ENCODE measurements at places on chromosomes 4 and X.

- no peak for DNase-seq
Observed at GRCh38 chr4:127985989-127986388, 20.8 kb downstream of the ABHD18 start.

- DNase-seq = no peak
Observed at GRCh38 chrX:129347291-129347690, 176.0 kb downstream of the SMARCA1 start.

- DNase-seq = no peak
Observed at GRCh38 chr4:94533405-94534223, 81.9 kb downstream of the PDLIM5 start.

DNA sequence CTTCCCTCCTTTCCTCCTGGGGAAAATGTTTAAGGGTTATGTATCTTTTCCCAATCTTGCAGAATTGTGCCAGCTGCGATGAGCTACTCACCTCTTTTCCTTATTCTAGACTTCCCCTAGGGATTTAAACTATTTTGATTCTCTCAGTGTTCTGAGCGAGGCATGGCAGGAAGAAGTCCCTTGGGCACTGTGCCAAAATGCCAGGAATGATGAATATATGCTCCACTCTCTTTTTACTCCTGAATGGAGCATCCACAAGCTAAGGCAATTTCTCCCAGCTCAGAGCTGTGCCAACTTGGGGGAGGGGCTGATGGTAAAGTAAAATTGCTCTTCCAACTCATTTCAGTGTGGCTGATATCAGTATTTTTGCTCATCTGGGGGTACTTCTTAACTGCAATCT lies 4.0 kb upstream of the C4orf17 start:
- DNase-seq = no peak

GRCh38 chr4:152408514-152409327 lies 127.2 kb downstream of the FBXW7 start:
- DNase-seq = peak; percentile 28

DNA sequence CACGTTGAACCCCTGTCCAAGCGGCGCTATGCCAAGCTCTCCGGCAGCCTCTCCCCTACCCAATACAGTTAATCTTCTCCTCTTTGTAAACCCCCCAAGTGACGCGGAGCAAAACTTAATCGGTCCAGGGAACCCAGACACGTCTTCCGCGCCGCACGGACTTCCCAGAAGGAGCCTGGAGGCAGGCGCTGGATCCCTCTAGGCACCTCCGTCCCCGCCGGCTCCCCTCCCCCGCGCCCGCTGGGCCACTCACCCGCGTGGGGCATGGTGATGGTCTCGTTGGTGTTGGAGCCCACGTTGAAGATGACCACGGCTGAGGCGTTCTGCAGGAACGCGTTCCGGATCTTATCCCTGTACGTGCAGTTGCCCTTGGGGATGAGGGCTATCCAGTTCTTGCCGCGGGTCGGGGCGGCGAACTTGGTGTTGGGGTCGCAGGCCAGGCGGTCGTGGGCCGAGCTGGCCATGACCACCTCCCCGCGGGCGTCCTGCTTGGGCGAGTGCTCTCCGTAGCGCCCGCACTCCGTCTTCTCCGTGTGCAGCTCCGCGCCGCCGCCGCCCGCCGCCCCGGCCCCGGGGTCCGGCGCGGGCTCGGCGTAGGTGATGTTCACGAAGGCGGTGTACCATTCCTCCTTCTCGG lies 1.1 kb downstream of the RNF150 start:
- DNase-seq = peak; percentile 18
